Activated CD4-positive, alpha-beta T cell treated with anti-CD3 and anti-CD28 coated beads, Interleukin-2, amount 10 ng/mL, durations not matched to agents 7 days and 5 days (primary cell): ENCODE measurements at places on chromosomes 5 and 9. TPM values are rescaled to one million over a fixed set of nuclear protein-coding genes. Genes with fewer than 3 reads are reported as not detected.

TAL2 gene
- not detected for total RNA-seq

- DNase-seq = no peak
- no peaks in the 10 kb centered on the region for H3K27me3 ChIP-seq
These were observed 138.3 kb downstream of the RFK start for GRCh38 chr9:76255781-76256455.

DNA sequence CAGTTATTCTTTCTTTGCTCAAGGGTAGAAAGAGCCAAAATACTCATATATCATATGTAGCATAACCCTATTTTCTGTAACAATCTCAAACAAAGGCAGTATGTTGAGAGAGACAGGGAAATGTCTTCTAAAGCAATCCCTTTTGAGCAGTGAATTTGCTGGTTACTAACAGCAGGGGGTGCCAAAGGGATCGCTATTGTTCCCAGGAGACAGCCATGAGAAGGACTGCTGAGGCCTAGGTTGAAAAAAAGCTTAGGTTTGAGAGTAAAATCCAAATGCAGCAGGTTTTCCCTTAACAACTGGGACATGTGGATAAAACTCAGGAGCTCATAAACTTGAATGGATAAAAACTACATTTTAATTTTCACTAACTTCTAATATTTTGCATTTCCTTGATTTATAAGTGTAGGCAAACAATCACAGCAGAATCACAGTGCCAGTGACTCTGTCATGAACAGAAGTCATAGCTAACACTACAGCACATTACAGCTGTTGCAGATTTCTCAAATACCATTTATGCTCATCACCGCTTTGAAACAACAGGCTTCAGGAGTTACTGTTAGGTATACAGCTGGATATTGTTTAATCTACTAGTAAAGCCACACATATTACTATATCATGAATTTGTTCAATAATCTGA lies 148.4 kb downstream of the MAPKAP1 start:
- peaks cover 3% of the 10 kb centered on the region for H3K36me3 ChIP-seq
- H3K27me3 ChIP-seq = no peaks in the 10 kb centered on the region
- no peak overlapping the region for H3K27ac ChIP-seq
- H3K4me3 ChIP-seq = no peak overlapping the region
- peak; percentile 68 for DNase-seq

- H3K27ac ChIP-seq = no peak overlapping the region
- no peak overlapping the region for H3K4me3 ChIP-seq
- no peaks in the 10 kb centered on the region for H3K27me3 ChIP-seq
- no peaks in the 10 kb centered on the region for H3K36me3 ChIP-seq
- H3K4me1 ChIP-seq = no peaks in the 10 kb centered on the region
- no peak for DNase-seq
These were observed 30.3 kb upstream of the TEK start for GRCh38 chr9:27078685-27079084.

PCDHB10 gene
- total RNA-seq = not detected

FOXE1 gene
- 0.05 TPM for total RNA-seq

- no peak overlapping the region for H3K4me3 ChIP-seq
- no peaks in the 10 kb centered on the region for H3K36me3 ChIP-seq
- H3K4me1 ChIP-seq = no peaks in the 10 kb centered on the region
- DNase-seq = no peak
- H3K27ac ChIP-seq = no peak overlapping the region
These were observed 186.2 kb upstream of the GRAMD2B start for GRCh38 chr5:126236994-126237393.

PPP3R2 gene
- not detected for total RNA-seq

DNA sequence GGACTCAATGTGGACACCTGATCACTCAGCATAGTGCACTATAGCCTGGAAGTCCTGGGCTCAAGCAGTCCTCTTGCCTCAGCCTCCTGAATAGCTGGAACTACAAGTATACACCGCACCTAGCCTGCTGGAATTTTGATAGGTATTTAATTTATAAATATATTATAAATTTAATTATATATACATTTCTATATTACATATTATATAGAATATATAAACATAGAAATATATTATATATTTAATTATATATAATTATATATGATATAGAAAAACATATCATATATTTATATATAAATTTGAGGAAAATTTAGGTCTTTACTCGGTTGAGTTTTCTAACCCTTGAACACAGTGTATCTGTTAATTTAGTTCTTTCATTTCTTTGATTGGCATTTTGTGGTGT lies 15.2 kb upstream of the PSIP1 start:
- H3K27ac ChIP-seq = no peak overlapping the region
- no peaks in the 10 kb centered on the region for H3K36me3 ChIP-seq
- H3K27me3 ChIP-seq = peaks cover 4% of the 10 kb centered on the region
- H3K4me3 ChIP-seq = no peak overlapping the region
- no peaks in the 10 kb centered on the region for H3K4me1 ChIP-seq

DNA sequence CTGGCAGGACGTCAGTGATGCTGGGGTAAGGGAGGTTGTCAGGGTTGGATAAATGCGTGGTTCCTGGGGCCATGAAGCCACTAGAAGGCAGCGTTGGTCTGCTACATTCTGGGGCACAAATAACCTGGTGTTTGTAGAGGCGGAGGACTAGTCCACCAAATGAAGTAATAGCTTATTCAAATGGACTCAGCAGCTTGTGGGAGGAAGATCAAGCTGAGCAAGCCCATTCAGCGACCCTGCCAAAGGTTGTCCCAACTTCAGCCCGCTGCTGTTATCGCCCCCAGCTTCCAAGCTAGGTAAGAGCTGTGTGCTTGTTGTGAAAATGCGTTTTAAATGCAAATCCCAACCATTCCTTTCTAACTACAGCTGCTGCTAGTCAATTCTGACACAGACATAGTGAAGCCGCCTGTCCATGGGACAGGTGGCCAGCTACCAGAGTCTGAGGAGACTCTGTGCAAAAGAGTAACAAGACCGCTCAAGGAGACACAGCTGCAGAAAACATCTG lies 7.6 kb upstream of the FAM240B start:
- H3K4me1 ChIP-seq = no peaks in the 10 kb centered on the region
- H3K4me3 ChIP-seq = no peak overlapping the region
- H3K36me3 ChIP-seq = no peaks in the 10 kb centered on the region
- no peak overlapping the region for H3K27ac ChIP-seq
- no peaks in the 10 kb centered on the region for H3K27me3 ChIP-seq

GRCh38 chr5:96863949-96864584 lies 12.2 kb upstream of the ERAP2 start:
- peaks cover 19% of the 10 kb centered on the region for H3K4me1 ChIP-seq
- DNase-seq = no peak
- H3K4me3 ChIP-seq = no peak overlapping the region
- no peak overlapping the region for H3K27ac ChIP-seq
- no peaks in the 10 kb centered on the region for H3K27me3 ChIP-seq

CDH6 gene
- total RNA-seq = not detected
